HepG2 (cell line): ENCODE measurements at places on chromosomes 4 and X. TPM values are rescaled to one million over a fixed set of nuclear protein-coding genes. Genes with fewer than 3 reads are reported as not detected.

DNA sequence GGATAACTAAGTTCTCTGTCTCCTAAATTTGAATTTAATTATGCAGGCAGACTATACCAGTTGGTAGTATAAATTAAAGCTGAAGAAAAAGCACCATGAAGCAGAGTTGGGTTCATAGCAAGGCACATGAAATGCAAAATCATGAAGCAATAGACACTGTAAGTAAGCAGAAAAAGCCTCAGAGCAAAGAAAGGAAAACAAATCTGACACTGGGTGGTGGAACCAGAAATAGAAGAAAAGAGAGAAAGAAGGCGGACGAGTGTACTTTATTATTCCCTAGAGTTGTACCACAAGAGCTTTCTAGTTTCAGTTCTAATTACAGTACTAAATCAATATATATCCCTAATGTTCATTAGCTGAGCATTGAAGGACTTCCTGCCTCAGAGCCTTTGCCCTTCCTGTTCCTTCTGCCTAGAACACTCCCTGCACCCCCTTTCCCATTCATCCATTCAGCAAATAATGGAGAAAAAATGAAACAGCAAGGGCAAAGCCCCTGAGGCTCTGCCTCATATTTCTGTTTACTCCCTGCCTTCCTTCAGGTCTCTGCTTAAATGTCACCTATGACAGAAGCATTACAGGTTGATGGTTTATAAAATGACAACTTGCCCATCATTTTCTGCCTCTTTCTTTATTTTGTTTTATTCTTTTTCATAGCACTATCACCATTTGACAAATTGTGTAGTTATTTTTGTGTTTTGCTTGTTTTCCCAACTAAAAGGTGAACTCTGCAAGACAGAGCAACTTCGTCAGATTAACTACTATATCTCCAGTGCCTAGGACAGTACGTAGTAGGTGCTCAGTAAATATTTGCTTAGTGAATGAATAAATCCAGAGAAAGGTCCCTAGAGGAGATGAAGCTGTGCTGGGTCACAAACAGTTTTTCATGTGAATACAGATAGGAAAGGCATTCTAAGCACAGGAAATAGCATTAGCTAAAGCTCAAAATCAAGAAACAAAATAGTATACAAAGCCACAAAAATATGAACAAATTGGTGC is 154.0 kb upstream of the RASGEF1B start:
- no peak for DNase-seq

DNA sequence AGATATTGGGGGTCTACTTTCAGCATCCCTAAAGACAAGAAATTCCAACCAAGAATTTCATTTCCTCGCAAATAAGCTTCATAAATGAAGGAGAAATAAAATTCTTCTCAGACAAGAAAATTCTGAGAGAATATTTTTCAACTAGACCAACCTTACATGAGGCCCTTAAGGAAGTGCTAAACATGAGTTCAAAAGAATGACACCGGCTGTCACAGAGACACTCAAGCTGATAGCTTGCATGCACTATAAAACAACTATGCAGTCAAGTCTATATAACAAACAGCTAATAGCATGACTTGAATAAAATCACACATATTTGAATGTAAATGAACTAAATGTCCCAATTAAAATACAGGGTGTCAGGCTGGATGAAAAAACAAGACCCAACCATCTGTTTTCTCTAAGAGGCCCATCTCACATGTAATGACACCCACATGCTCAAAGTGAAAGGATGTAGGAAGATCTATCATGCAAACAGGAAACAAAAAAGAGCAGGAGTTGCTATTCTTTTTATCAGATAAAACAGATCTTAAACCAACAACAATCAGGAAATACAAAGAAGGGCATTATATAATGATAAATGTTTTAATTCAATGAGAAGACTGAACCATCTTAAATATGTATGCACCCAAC is 27.2 kb downstream of the FAAH2 start:
- no peak for DNase-seq

- DNase-seq: peak; percentile 1
These were observed 160.5 kb upstream of the AGTR2 start for GRCh38 chrX:116009861-116010710.

- no peak for DNase-seq
These were observed 46.7 kb downstream of the RUFY3 start for GRCh38 chr4:70768301-70768948.

DNA sequence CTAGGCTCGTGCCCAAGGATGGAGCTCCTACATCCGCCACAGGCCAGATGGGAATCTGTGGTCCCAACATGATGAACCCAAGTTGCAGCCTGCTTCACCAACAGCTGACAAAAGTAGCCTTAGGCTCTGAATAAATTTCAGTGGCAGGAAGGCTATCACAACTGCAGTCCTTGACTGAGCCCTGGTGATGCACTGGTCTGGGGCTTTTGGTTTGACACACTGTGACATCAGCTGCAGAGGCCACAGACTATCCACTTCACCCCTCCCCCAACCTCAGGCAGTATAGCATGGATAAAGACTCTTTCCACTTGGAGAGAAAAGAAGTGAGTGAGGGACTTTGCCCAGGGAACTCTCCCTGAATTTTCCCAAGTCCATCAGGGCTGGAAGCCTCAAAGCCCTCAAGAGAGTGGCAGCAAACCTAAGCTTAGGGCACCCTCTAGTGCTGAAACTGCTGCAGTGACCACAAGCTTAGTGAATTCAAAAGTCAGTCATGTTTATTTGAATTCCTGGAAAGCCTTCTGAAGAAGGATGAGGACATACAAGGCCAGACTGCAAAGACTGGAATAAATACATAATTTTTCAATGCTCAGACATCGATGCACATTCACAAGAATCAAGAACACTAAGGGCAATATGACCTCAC is 135.0 kb upstream of the TENT5D start:
- peak; percentile 8 for DNase-seq

- DNase-seq: peak; percentile 25
These were observed 340.2 kb downstream of the GASK1B start for GRCh38 chr4:157832596-157832995.

DNA sequence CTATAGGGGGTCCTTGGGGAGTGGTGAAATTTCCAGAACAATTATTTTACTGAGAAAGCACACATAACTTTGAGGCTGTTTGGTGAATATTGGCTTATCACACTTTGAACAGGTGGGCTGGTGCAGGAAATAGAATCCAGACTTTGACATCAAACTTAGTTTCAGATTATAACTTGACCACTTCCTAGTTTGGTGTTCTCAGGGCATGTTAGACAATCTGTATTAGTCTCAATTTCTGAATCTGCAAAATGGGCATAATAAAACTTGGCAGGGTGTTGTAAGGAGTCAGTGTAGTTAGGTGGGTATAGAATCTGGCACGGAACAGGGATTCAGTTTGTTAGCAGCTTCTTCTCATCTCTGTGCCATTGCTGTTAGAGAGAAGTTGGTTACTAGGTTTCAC is 43.3 kb upstream of the MBNL3 start:
- no peak for DNase-seq

The RASSF6 gene
- total RNA-seq: 0.11 and 0.42 TPM in 2 replicates

The CLDN24 gene
- total RNA-seq: not detected in 2 replicates

The PPID gene
- total RNA-seq: 63.4 and 73.3 TPM in 2 replicates

The SCLT1 gene
- total RNA-seq: 8.0 and 8.7 TPM in 2 replicates
